Stimulated activated CD4-positive, alpha-beta T cell treated with anti-CD3 and anti-CD28 coated beads, TNF-alpha, amount 100 ng/mL, for 4 hours (primary cell): ENCODE measurements at places on chromosomes 11 and 22.

GRCh38 chr11:64751580-64751979 lies 7.6 kb upstream of the RASGRP2 start:
- no peak for DNase-seq

GRCh38 chr22:46625113-46625842 lies 5.1 kb downstream of the GRAMD4 start:
- no peak for DNase-seq

DNA sequence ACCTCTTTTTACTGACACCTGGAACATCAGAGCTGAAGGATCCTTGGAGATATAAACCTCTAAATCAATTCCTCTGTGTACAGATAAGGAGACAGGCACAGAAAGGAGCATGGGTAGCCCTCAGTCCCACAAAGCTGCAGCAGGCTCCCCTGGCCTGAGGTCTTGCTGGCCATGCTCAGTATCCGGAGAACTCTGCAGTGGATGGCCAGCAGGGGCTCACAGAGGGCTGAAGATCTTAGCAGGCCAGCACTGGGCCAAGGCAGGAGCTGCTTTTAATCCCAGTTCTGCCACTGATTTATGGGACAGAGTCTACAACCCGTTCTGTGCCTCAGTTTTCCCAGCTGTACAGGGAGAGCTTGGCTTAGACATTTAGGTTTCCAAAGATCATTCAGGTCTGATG lies 52.6 kb upstream of the LRRC32 start:
- no peak for DNase-seq

GRCh38 chr22:46462726-46463371 lies 74.6 kb downstream of the CELSR1 start:
- no peak for DNase-seq

DNA sequence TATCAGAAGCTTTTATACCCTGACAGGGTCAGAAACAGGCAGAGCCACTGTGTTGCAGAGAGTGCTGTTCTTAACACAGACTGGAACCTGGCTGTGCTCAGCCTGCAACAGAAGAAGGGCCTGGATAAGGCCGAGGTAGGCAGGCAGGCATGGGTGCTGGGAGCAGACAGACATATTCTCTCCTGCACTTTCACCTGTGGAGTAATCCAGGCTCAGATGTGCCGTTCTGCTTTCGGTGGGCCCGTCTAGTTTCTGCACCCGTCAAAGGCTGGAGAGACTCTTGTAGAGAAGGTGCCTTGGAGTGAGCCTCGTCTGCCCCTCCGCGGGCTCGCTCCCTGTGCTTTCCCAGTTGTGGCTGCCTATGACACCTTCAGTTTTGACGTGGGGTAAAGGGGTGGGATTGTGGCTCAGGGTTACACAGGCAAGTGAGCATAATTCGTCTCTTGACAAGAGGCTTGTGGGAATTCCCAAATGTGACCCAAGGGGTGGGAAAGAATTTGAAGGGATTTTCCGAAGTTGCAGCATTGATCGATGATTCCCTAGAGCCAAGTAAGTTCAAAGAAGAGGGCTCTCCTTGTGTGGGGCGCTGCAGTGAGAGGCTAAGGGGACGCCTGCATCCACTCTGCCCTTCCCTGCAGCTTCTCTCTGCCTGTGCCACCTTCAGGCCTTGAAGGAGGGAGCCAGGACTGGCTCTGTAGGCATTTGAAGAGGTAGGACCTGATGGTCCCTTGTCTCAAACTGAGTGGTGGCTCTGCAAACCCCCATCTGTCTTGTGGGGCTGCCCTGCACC lies 16.2 kb upstream of the ST3GAL4 start:
- no peak for DNase-seq

GRCh38 chr11:128621601-128622501 lies 34.5 kb upstream of the ETS1 start:
- no peak for DNase-seq

DNA sequence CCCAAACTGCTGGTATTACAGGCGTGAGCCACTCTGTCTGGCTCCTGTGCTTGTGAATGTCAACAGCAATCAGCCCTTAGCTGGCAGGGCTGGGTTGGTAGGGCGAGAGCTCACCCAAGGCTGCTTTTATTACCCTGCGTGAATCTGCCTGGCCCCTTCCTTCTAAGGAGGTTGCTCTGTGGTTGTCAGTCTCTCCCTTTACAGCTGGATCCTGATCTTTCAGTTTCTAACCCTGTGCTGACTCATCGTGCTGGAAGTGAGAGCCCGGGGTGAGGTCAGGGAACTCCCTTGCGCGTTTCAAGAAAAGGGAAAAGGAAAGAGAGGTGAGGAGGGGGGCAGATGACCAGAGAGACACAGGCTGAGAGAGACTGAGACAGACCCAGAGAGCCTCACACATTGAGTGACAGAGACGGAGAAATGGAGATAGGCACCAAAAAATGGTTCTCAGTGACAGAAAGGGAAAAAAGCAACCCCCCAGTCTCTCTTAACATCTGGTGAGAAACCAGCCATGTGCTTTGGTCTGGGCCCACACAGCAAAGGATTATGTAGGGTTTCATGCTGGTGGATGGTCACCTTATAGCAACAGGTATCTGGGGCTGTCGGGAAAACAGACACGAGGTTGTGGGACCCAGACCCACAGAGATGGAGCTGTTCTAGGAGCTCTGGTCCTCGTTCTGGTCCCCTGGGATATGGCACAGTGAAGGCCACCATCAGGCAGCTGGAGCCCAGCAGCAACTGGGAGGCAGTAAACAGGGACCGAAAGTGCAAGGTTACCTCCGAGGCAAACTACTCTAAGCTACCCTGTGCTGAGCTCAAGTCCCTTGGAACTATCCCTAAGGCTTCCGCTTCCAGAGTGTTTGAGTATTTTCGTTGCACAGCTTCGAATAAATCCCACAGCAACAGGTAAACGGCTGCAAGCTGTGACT lies 2.5 kb downstream of the TCN2 start:
- no peak for DNase-seq

DNA sequence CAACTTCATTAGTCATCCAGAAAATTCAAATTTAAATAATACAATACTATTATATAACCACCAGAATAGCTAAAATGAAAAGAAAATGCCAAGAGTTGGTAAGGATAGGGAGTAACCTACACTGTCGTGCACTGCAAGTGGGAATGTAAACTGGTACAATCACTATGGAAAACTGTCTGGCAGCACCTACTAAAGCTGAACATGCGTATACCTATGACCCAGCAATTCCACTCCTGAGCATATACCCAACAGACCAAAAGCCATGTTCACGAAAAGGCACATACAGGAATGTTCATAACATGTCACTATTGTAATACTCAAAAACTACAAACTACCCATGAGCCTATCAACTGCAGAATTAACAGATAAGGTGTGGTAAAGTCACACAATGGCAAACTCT lies 32.7 kb downstream of the DENND5A start:
- no peak for DNase-seq

GRCh38 chr11:123421589-123421988 lies 8.5 kb upstream of the GRAMD1B start:
- DNase-seq, result no peak

DNA sequence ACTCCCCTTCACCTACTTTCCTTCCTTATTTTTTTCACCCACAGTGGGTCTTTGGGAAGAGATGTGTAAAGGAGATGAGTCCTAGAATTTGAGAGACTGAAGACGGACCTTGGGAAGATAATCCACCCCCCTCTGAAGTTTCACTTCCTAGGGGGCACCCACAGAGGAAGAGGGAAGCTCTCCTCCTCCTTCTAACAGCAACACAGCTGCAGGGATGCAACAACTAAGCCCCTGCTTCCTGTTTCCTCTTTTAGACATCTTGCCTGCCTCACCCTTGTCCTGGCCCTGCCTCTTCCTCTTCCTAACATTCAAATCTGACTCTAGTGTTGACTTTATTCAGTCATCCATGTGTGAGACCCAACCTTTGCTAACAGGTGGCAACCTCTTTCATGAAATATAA lies 424.6 kb downstream of the BUD13 start:
- no peak for DNase-seq

GRCh38 chr11:122633219-122633829 lies 22.2 kb upstream of the UBASH3B start:
- DNase-seq, result no peak

DNA sequence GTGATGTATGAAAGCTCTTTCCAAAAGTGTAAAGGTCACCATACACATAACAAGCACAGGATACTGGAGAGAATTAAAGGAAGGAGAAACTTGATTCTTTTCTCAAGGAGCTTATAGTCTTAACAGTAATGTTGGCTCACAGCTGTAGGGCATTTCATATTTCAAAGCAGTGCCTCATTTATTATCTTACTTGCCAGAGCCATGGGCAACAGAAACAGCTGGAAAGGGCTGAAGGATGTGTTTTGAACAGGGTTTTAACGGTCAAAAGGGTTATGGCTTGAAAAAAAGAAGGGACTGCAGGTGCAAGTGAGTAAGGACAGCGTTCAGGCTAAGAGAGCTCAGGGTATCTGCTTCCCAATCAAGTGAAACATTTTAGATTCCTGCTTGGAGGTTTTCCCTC lies 2.7 kb upstream of the GRAMD1B start:
- DNase-seq, result no peak

- DNase-seq, result no peak
Measured at GRCh38 chr22:48636746-48637145, 1190.9 kb downstream of the BRD1 start.
